Muscle of leg (tissue), 16 donors: ENCODE measurements at places on chromosomes 11 and 22. TPM values are rescaled to one million over a fixed set of nuclear protein-coding genes. Genes with fewer than 3 reads are reported as not detected.

DNA sequence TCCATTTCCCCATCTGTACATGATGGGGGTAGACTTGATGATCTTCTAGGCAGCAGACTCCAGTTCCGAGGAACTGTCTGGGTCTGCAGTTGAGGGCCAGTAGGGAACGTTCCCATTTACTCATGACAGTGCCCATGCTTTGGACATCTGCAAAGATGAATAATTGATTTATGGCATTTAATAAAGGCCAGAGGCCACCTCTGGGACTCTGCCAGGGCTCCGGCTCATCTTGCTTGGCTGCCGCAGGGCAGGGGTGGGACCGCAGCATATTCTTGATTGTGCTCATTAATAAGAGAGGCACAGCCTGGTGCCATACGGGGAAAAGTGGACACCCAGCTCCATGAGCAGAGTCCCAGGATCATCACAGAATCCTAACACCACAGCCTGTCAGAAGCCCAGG lies 28.1 kb upstream of the KLHL35 start:
- H3K4me3 ChIP-seq: no peak overlapping the region
- H3K27ac ChIP-seq: no peak overlapping the region
- H3K4me1 ChIP-seq: peaks cover 16% of the 10 kb centered on the region
- no peaks in the 10 kb centered on the region for H3K27me3 ChIP-seq
- DNase-seq: no peak

DNA sequence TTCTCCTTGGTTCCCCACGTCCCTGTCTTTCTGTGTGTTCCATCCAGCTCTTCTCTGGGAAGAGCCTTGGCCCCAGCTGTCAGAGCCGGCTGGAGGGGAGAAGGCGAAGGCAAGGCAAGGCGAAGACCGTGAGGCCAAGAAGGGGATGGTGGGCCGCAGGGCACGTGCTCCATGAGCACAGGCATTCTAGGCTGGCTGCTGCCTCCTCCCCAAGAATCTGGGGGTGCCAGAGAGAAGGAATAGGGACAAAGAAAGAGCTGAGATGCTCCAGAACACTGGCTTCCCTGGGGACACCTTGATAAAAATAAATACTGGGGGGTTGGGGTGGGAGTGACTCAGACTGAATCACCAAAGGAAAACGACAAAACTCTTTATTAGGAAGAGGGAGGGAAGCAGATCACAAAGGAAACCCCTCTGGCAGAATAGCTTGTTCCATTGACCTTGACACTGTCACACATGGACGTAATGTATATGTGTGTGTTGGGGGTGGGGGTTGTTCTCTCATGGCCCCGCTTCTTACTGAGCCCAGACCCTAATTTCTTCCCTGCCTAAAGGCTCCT lies 52.5 kb downstream of the NECTIN1 start:
- H3K27ac ChIP-seq: no peak overlapping the region
- DNase-seq: no peak
- peaks cover 62% of the 10 kb centered on the region for H3K4me1 ChIP-seq
- no peak overlapping the region for H3K4me3 ChIP-seq
- peaks cover 41% of the 10 kb centered on the region for H3K36me3 ChIP-seq
- H3K27me3 ChIP-seq: no peaks in the 10 kb centered on the region

Gene SYTL2
- 65.7 TPM for total RNA-seq

DNA sequence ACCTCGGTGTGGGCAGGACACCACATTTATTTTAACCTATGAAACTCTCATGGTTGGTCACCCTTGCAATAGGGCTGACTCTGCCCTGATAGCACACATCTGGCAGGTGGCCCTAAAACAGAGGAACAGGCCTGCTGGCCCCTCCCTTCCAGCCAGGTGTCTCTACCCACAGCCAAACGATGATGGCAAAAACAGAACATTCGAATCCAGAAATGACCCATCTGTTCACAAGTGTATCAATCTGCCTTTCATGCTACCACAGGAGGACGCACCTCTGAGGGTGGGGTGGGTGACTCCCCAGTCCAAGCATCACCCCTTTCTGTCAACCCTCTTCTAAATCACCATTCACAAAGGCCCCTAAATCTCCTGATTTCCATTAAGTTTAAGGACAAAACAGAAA lies 118.1 kb downstream of the ETS1 start:
- no peak for DNase-seq
- no peaks in the 10 kb centered on the region for H3K27me3 ChIP-seq
- H3K4me3 ChIP-seq: no peak overlapping the region
